Tongue (tissue), 3 donors: ENCODE measurements at places on chromosomes 7 and 10. TPM values are rescaled to one million over a fixed set of nuclear protein-coding genes. Genes with fewer than 3 reads are reported as not detected.

The SH2D4B gene
- total RNA-seq: not detected

The NRAP gene
- total RNA-seq: 304 TPM

The ATRNL1 gene
- total RNA-seq: 11.7 TPM

The NKX2-3 gene
- 6.2 TPM for total RNA-seq

The ODAD2 gene
- total RNA-seq: 1.0 TPM

The CALCR gene
- 7.0 TPM for total RNA-seq

The CRCP gene
- 26.3 TPM for total RNA-seq

The FOXI2 gene
- total RNA-seq: not detected

The CYP3A5 gene
- 38.5 TPM for total RNA-seq

The CSGALNACT2 gene
- 24.8 TPM for total RNA-seq

The SHTN1 gene
- total RNA-seq: 6.4 TPM

The EPO gene
- total RNA-seq: not detected

The PON1 gene
- total RNA-seq: not detected

The CUTC gene
- total RNA-seq: 33.7 TPM

The HGF gene
- total RNA-seq: 10.2 TPM

The OPN4 gene
- not detected for total RNA-seq

The GRM8 gene
- total RNA-seq: 0.41 TPM

The CLEC5A gene
- total RNA-seq: not detected

The SNX13 gene
- 71.7 TPM for total RNA-seq

The CPA1 gene
- total RNA-seq: 2.9 TPM

The ZNF277 gene
- 32.5 TPM for total RNA-seq

The PNLIPRP3 gene
- total RNA-seq: not detected

The MBL2 gene
- not detected for total RNA-seq

The AMPH gene
- total RNA-seq: 10.7 TPM

The FFAR4 gene
- total RNA-seq: not detected

The EVX1 gene
- not detected for total RNA-seq

The CALML3 gene
- total RNA-seq: 9.4 TPM

The GIMAP7 gene
- 8.2 TPM for total RNA-seq

The ANXA7 gene
- total RNA-seq: 99.3 TPM

The PPP1R9A gene
- total RNA-seq: 156 TPM

The TET1 gene
- 25.8 TPM for total RNA-seq

The NUTM2B gene
- 0.10 TPM for total RNA-seq

The CNPY1 gene
- not detected for total RNA-seq

The TAS2R39 gene
- total RNA-seq: not detected

The NANOS1 gene
- 4.6 TPM for total RNA-seq

The HEPACAM2 gene
- 0.21 TPM for total RNA-seq

The PDE6C gene
- total RNA-seq: not detected

The ARHGEF5 gene
- 7.4 TPM for total RNA-seq

The IFIT2 gene
- 9.5 TPM for total RNA-seq

The CALML5 gene
- total RNA-seq: 0.41 TPM

The VIM gene
- total RNA-seq: 1,559 TPM

The SLC39A12 gene
- total RNA-seq: not detected
